A549 treated with ZK216348 at 1 μM for 4 hours (cell line): ENCODE measurements at places on chromosomes 2 and 18. TPM values are rescaled to one million over a fixed set of nuclear protein-coding genes. Genes with fewer than 3 reads are reported as not detected.

The TYMS gene
- 162 to 192 TPM (median 176 TPM) in 5 replicates for total RNA-seq

The RESP18 gene
- total RNA-seq = not detected in 5 replicates

The SNTG2 gene
- total RNA-seq = not detected in 5 replicates

The MTCL1 gene
- total RNA-seq = 50.4 to 73.7 TPM (median 61.9 TPM) in 5 replicates

The SEMA4C gene
- total RNA-seq = 12.2 to 25.7 TPM (median 20.2 TPM) in 5 replicates

The ANKRD30BL gene
- total RNA-seq = not detected in 5 replicates
